ENCODE measurements at places on chromosomes 6 and 20.

GRCh38 chr20:41133709-41134361, 3.5 kb upstream of the PLCG1 start:
- no peak for DNase-seq

- DNase-seq, result peak; percentile 8
These were observed 13.5 kb downstream of the EYA4 start for GRCh38 chr6:133254552-133255228.

DNA sequence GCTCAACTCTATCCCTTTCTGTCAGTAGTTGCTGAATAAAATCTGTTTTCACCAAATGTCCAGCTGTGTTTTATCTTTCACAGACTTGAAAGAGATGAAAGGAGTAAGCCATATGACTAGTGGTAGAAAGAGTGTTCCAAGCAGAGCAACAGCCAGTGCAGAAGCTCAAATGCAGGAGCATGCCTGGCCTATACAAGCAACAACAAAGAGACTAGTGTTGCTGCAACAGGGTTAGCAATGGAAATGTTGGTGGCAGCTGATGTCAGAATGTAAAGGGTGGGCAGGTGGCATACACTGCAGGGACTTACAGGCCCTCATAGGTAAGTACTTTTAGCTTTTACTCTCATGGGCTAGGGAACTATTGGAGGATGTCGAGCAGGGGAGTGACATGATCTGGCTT, 5.2 kb upstream of the HINT3 start:
- no peak for DNase-seq

GRCh38 chr6:48835421-48835958, 627.6 kb downstream of the MMUT start:
- no peak for DNase-seq

DNA sequence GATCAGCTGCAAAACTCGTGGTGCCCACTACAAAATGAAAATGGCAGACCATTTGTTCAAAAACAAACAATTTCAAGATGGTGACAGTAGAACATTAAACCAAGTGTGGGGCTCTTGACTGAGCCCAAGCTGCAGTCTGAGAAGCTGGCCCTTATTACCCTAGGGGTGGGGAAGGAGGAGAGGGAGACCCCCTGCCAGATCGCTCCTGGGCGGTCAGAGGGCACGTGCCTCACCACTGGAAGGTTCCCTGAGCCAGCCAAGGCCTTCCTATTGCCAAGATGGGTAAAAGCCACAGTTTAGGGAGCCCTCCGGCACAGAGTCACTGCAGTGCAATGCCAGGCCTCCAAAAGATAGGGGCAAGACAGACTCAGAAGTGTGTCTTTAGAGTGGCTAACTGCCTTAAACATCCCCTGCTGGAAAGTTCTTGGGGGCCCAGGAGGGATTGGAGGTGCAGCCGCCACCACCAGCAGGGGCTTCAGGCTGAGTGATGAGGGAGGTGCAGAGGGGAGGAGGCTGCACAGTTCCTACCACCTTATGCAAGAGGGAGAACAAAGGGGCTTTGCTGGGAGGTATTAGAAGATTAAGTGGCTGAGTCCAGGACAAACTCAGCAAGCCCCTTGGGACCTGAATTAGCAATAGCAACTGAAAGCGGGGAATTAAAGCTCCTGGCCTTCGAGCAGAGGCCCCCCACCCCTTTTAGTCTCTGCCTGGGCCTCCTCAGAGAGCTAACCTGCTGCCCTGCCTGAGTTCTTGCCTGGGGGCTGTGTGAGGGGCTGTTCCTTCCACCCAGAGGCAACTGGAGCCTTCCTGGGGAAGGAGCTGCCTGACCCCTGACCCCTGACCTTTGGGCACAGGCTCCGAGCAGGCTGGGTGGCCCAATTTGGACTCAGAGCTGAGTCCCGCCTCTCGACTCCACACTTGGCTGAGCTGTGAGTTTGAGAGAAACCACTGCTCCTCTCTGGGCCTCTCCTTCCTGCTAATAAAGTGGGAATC, 88.4 kb downstream of the VEGFA start:
- DNase-seq, result no peak

GRCh38 chr6:148709577-148709976, 37.3 kb upstream of the UST start:
- DNase-seq, result no peak

DNA sequence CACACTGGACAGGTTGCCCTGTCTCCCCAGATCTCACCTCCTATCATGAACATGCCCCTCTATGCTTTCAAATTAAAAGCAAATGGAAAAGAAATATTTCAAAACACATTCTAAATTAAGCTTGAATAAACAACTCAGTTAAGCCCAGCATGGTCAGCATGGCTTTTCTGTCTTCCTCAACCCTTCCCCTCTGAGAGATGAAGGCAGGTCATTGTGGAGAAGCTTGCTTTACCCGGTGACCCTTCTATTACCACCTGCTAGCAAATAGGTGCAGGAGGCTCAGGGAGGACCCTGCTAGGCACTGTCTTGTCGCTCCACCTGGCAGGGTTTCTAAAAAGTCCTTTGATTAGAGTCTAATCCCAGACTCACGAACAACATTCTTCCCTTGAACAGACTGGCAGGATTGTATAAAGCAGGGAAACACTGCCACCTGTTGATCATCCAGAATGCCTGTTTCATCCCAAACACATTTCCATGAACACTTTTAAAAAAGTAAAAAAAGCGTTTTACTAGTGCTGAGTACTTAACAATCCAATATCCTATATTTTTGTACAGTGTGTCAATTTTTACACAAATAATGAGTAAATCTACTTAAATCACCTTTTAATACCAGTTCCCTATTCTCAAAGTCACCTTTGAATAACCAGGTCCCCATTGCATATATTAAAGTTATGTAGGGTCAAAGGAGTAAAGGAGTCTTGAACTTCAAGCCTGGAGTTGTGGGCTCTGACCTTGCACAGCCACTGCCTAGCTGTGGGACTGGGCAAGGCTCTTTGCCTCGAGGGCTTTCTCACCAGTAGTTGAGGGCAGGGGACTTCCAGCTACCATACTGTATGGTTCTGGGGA, 75.5 kb downstream of the GPR6 start:
- peak; percentile 74 for DNase-seq

DNA sequence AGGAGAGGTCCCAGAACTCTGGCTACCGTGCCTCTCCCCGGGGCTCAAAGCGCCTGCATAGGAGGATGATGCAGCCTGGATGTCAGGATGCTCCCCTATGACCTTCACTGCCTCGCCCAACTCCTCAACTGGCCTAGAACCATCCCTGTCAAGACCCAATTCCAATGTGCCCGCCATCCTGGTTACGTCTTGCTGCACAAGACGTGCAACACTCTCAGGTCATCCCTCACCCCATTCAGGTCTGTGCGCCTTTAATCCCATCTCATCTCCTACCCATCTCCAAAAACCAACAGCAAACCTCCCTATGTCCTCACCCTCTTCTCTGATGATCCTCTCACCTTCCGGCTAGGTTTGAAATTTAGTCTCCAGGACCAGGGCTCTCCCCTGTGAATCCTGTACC, 3.5 kb downstream of the SFT2D1 start:
- DNase-seq, result no peak

DNA sequence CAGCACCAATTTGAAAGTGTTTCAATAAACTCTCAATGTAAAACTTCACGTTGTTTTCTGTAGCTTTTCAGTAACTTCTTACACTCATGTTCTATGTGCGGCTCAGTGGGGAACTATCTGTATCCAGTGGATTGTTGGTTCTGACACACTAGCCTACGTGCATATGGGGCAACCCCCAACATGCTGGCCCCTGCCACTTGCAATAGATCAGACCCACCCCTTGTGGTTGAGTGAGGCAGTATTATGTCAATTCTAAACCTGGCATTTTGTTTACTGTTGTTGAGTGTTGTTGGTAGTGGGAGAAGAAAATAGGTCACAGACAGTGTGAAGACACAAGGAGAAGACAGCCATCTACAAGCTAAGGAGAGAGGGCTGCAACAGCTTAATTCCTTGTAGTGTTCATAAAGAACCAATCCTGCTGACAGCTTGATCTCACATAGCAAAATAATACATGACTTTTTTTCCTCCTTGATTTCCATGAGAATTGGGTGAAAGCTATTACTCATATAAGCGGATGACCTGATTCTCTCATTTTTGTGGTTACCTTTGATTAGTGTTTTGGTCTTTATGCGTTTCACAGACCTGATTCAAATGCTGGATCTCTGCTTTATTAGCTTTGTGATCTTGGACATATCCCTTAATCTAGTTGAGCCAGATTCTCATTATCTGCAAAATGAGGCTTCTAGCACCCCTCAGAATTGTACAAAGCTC, 320.4 kb downstream of the LAMA2 start:
- DNase-seq, result no peak

- DNase-seq, result no peak
These were observed 44.8 kb downstream of the RIPOR2 start for GRCh38 chr6:24891004-24891403.

GRCh38 chr6:42275376-42276033, 57.8 kb upstream of the MRPS10 start:
- DNase-seq, result no peak

DNA sequence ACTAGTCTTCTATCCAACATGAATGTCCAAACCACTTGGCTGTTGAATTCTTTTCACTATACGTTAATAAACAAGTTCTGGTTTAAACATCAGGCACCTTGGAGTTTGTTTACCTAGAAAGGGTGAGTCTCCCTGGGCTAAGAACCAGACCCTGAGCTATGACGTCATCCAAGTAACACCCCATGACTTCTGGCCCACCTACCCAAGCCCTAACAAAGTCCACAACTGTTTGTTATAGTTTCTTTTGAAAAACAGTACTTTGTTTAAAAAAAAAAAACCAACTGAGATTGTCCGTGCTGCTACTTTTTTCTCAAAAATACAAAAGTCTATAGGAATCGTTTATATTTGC, 146.9 kb upstream of the BEND6 start:
- DNase-seq, result no peak

DNA sequence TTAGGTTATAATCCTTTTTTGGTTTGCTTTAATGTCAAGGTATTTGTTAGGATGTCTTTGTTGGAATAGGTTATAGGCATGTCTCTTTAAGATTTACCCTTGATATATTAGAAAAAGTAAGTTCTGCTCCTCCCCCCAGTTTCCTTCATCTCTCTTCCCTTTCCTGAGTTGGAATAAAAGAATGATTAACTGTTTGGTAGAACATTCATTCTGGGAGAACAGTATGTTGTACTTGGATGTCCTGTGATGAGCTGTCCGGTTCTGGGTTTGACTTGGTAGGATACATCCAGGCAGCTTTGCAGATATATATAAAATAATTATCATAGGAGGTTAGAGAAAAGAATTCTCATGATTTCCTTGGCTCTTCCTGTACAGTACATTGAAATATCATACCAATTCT, 199.6 kb upstream of the RREB1 start:
- no peak for DNase-seq

GRCh38 chr6:30311101-30311500, 15.6 kb upstream of the TRIM39 start:
- DNase-seq, result no peak

DNA sequence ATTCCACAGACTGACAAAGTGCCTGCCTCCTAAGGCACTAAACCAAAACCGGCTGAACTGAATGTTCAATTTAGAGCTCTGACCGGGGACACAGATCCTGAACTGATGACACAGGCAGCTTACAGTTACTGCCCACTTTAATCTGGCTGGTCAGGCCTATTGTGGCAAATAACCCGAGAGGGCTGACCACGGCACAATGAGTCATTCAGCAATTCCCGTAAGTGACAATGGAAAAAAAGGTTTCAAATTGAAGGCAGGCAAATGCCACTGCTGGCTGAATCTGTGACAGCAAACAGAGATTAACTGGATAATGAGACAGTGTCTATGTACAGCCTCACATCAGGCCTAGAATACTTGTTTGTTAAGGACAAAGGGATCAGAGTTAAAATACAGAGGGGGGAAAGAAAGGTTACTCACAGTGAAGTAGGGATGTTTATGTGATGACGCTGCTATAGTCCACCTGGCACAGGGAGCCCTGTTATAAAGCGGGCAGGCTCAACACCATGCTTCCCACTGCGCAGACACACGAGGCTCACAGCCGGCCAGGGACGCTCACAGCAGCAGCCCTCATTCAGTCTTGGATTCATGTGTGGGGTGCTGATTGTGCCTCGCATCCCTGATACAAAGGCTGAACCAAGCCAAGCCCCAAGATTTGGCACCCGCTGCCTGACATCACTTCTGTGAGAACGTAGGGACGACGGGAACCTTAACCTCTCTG, 54.4 kb downstream of the RTN4IP1 start:
- peak; percentile 54 for DNase-seq

DNA sequence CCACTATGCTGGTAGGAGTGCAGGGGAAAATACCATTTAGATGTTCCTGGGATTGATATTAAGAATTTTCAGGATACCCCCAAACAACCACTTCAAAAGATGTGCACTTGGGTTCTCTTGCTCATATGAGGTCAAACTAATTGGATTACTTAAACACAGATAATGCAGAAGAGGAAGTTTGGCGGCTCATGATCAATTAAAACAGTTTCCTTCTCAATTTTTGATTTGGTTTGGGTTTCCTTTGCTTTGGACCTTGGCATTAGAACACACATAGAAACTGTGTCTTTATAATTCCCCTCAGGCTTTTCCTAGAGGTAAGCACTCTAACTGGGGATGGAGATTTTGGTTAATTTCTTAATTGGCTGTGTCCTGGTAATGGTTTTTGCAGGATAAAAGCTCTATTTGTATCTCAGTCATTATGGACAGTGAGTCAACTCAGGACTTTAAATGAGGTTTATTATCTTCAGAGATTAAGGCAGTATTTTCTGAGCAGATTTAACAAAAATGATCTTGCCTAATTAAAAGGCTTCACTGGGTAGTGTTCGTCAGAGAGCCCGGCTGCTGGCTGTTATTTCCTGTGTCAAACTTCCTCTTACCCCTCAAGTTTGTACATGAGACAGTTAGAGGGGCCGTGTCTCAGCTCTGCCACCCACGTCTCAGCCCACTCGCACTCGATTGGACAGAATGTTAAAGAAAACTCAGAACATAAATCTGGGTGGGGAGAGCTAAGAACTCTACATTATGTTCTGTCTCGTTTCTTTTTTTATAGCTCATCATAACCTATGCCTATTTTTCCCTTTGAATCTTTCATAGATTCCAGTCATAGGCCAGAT, 50.3 kb upstream of the PREP start:
- DNase-seq, result no peak

DNA sequence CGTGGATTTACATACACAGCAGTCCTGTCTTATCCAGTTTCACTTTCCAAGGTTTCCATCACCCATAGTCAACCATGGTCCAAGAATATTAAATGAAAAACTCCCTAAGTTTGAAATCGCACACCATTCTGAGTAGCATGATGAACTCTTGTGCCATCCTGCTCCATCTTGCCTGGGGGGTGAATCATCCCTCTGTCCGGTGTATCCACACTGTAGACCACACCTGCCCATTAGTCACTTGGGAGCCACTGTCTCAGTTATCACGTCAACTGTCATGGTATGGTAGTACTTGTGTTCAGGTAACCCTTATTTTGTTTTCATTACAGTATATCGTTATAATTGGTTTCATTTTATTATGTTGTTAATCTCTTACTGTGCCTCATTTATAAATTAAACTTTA, 38.5 kb downstream of the PTGIS start:
- DNase-seq, result no peak

GRCh38 chr6:170024940-170025339, 265.9 kb downstream of the DLL1 start:
- no peak for DNase-seq

DNA sequence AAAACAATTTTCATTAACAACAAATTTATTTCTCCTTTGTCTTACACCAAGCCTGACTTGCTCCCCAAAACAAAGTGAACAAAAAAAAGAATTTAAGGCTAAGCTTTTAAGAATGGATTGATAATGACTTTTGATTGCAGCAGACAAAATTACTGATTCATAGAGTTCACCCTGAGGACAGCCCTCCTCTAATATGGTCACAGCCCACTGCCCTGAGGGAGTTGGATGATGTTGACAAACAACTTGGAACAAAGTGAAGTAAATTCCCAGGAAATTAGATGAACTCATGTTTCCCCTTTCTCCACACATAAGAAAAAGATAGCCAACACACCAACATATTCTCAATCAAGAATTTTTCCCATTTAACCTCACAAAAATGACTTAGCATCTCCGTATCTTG, 7.7 kb upstream of the ISM1 start:
- DNase-seq, result no peak
